ENCODE measurements at places on chromosomes 5 and 9.

GRCh38 chr9:18190671-18191374, 283.1 kb upstream of the ADAMTSL1 start:
- no peak for DNase-seq

GRCh38 chr5:141597814-141598213, 21.0 kb downstream of the DIAPH1 start:
- no peak for DNase-seq

GRCh38 chr5:35138232-35138631, 90.5 kb upstream of the AGXT2 start:
- no peak for DNase-seq

GRCh38 chr9:28136113-28136512, 562.8 kb upstream of the C9orf72 start:
- no peak for DNase-seq

- DNase-seq, result no peak
Measured at GRCh38 chr5:35513612-35514011, 104.1 kb upstream of the SPEF2 start.

GRCh38 chr5:169826618-169827017, 153.7 kb downstream of the INSYN2B start:
- no peak for DNase-seq

- DNase-seq, result no peak
Measured at GRCh38 chr5:119379942-119380547, 24.2 kb downstream of the TNFAIP8 start.

- no peak for DNase-seq
Measured at GRCh38 chr5:169778622-169779596, 141.8 kb downstream of the DOCK2 start.

DNA sequence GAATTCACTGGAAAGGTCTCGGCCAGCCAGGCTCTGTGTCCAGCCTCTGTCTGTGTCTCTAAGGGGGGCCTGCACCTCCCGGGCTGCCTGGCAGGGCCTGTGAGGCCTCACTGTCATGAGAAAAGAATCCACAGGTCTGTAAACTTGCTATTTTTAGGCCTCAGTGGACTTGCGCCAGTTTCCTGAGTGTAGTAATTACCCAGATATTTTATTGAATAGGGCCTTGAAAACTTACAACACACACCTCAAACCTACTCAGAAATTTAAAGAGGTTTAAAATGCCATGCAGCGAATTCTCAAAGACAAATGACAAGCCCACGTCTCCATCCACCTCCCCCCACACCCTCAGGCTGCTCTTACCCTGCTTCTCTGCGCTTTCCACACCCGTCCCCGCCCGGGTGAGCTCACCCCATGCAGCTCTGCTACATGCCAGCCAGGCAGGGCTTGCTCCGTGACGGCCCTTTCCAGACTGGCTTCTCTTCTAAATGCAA, 8.8 kb upstream of the TENT4A start:
- DNase-seq, result no peak

- no peak for DNase-seq
Measured at GRCh38 chr9:131258698-131259431, 17.4 kb downstream of the FAM78A start.

DNA sequence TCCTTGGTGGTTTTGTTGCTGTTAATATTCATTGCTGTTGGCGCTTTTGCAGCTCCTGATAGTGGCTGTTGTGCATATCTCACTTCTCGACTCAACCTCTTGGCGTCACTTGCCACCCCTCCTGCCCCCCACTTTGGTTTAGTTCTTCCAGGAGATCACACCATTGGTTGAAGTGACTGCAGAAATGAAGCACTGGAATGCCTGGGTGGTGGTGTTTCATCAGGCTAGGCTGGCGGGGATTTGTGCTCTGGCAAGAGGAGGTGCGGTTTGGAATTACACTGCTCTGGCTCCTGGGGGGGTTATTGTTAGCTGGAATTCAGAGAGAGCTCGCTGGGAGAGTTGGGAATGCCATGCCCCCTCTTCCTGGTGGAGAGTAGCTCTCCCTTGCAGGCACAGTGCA, 11.5 kb downstream of the PRRC2B start:
- DNase-seq, result no peak

GRCh38 chr5:125245216-125245615, 498.8 kb upstream of the ZNF608 start:
- no peak for DNase-seq

GRCh38 chr5:62542720-62543119, 35.9 kb upstream of the LRRC70 start:
- no peak for DNase-seq

DNA sequence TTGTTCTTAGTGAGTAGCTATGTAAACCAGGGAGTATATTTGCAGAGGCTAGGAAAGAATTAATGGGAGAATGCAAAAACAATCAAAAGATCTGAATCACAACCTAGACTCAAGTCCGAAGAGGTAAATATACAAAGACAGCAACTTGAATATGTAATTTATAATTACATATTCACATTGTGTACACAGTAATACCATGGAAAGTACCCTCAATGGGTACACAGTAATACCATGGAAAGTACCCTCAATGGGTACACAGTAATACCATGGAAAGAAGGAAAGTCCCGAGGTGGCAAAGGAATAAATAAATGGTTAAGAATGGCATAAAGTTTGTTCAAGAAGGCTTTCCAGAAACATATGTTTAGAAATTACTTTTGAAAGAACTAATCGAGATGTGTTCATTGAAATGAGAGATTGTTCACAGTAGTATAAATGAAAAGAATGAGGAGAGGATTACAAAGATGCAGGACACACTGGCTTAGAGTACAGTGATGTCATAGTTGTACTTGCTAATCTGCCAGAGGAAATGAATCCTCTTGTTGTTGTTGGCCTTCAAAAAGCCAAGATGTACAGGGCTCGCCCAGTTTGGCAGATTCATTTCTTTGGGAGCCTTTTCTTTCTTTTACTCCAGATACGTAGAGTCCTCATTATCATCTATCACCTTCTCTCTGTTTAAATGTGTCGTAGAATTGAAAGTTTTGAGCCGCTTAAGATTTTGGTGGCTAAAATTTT, 116.0 kb downstream of the UNC13B start:
- DNase-seq, result no peak

- no peak for DNase-seq
Measured at GRCh38 chr5:28500511-28500910, 1462.1 kb upstream of the CDH9 start.

GRCh38 chr5:16561660-16562059, 55.1 kb downstream of the RETREG1 start:
- DNase-seq, result no peak

DNA sequence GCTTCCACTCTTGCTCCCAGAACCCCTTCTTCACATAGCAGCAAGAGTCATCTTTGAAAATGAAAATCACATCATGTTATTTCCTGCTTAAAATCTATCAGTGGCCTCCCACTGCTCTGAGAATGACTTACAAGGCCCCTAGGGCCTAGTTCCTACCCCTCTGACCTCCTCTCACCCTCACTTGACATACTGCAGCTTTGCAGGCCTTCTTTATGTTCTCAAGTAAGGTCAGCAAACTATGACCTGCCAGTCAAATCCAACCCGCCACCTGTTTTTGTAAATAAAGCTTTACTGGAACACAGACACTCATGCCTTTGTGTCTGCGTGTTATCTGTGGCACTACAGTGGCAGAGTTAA, 185.7 kb downstream of the NR3C1 start:
- no peak for DNase-seq

- no peak for DNase-seq
Measured at GRCh38 chr5:98791001-98791519, 17.6 kb downstream of the RGMB start.

DNA sequence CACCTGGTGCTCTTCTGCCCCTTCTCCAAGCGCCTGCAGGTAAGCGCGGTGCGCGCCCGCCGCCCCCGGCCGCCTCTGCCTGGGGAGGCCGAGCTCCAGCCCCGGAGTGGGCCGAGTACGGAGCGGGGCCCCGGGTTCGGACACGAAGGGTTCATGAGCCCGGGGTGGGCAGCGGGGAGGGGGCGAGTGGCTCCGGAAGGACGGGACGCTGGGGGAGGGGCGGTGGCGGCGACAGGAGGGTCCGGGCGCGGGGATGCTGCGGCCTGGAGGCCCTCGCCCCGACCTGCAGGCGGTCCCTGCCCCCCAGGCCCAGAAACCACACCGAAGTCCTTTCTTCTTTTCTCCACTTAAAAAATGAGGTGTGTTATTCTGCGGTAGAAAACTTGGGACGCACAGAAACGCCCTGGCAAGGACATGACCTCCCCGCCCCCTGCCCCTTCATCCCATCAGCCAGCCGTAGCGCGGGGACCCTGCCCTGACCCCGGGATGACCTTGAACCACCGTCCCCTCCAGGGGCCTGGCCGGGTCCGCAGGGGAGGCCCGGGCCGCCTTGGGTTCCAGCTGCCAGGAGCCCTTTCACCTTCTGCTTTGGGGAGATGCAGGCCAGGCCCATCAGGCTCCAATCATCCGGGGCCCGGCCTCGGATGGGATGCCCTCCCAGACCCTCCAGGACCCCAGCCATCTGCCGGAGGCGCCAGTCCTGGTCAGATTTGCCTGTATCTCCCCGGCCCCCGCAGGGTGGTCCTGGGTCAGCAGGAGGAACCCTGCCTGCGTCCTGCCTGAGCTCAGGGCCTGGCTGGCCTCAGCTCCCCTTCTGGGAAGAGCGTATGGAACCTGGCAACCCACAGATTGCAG, 545 bp downstream of the DIPK1B start:
- DNase-seq, result no peak

GRCh38 chr5:148841519-148841918, 15.1 kb downstream of the ADRB2 start:
- no peak for DNase-seq

DNA sequence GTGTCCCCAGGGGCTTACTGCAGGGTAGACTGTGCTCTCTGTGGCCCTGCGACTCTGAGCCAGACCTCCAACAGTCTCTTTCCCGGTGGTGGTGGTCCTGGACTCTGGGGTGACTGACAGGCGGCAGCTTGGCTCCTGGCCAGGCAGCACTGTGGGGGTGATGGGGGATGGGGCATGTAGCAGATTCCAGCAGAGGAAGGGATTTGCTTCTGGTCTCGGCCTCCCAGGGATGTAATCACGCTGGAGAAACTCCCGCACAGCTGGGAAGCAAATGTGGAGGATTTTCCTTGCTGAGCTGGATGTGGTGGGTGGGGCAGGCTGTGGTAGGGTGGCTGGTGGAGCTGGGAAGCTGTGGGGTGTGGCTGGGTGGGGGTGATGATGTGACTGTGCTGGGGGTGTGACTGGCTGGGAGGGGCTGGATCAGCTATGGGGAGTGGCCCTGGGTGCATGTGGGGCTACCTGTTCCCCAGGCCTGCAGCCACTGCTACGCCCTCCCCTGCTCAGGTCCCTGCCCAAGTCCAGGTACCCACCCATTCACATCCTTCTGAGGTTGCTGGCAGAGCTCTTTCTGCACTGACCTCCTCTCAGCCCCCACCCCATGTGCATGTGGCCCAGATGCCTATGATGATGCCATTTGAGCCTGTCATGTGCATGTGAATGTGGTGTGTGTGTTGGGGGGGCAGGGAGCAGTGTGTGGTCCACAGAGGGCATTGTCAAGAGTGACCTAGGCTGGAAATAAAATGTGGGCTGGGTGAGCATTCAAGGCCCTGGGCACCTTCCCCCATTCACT, 3.8 kb downstream of the NDST1 start:
- no peak for DNase-seq

DNA sequence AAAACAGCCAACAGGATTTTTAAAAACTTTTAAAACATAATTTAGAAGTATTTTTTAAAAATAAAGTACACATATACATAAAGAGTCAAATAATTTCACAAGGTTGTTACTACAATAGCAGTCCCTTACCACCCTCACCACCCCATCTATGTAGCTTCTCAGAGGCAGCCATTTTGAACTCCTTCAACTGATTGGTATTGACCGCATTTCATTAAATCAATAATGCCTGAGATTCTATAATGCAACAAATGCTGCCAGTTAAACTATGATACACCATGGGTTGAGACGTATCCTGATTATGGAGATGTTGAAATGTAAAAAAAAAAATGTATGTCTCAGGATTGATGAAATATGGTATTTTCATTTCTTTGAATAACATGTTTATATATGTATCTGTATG, 78.8 kb downstream of the PCSK1 start:
- no peak for DNase-seq

- DNase-seq, result no peak
Measured at GRCh38 chr5:87079219-87079618, 188.5 kb upstream of the RASA1 start.

DNA sequence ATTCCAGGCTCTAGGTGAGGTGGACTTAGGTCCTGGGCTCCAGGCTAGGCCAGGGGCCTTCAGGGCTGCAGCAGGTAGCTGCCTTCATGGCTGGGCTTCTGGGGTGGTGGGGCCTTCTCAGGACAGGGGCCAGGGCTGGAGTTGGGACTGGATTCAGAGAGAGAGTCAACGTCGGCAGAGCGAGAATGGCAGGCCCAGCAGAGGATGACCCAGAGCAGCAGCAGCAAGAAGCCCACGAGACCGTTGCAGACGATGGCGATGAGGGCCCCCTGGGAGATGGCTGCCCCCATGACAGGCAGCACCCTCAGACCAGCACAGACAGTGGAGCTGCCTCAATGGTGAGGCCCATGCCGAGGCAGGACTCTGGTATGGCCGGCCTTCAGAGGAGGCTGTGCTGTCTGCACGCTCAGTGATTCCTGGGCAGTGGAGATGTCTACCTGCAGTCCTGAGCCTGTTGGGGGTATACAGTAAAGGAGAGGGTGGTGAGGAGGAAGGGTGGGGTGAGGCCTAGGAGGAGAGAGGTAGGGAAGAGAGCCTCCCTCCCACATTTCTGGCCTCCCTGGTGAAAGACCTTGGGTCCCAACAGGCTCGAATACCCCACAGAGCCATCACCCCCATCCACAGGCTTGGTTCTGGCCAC, 1.3 kb downstream of the ENHO start:
- DNase-seq, result no peak

DNA sequence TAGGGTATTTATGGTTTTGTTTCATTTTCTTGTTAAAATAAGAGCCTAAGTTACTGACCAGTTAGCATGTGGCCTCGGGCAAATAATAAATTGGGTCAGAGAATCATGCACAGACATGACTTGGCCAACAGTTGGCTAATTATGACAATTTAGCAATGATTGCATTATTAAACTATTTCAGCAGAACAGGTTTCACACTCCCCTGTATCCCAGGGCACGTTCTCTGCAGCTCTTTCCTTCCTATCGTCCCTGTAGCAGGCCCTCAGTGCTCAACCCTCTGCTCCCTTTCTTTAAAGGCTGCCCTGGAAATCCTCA, 167.9 kb downstream of the TSSK1B start:
- DNase-seq, result peak; percentile 15

- DNase-seq, result no peak
Measured at GRCh38 chr5:108461628-108462367, 79.9 kb upstream of the FBXL17 start.
